ENCODE measurements at places on chromosomes 1 and 21.

- DNase-seq, result no peak
These were observed 99.8 kb upstream of the PRMT6 start for GRCh38 chr1:106956721-106957120.

DNA sequence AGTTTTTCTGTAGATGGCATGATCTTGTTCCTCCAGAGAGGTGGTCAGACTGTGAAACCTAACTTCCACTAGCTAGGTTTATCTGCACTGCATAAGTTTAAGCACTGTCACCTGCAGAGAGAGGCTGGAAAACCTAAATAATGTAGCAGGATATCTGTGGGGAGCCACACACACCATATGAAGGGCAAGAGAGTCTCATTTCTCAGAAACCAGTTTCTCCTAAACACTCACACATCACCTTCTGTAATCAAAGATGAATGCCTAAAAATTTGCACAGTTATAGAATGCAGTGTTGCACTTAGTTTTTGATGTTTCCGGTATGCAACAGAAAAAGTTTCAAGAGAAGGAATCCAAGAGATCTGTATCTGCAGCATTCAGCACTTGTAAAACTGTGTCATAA is 654.6 kb downstream of the ADGRL2 start:
- no peak for DNase-seq

DNA sequence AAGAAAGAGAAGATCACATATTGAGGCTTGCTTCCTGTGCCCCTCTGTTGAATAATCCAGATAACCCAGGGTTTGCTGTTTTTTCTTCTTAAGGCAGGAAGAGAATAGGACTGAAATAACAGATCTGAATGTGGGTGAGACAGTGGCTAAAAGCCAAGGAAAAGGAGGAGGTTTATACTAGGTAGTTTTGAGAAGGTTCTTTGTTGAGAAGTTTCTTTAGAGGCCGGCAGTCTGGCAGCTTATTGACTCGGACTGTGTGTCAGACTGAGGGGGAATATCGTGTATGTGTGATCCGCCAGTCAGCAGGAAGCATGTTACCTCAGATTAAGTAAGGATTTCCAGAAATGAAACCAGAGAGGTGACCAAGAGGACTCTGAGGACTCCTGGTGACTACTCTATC is 119.8 kb downstream of the PLA2G4A start:
- DNase-seq, result no peak

DNA sequence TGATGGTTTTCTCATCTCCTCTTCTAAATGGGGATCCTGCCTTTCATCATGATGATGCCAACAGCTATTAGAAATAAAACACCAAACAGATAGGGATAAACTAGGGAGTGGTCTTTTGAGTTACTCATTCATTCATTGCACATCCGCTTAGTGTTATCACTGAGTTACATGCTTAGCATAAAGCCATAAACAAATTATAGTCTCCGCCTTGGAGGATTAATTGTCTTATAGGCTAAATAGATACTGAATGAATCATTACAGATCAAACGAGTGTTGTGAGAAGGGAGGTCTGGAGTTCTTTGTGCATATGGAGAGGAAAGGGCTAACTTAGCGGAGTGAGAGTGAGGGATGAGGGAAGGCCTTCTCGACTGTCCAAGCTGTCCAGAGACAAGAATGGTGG is 19.8 kb upstream of the GUCA2B start:
- no peak for DNase-seq

GRCh38 chr21:29072873-29073221 is 601 bp downstream of the CCT8 start:
- DNase-seq, result no peak

- DNase-seq, result no peak
These were observed 8.4 kb downstream of the SMIM1 start for GRCh38 chr1:3780901-3781300.

DNA sequence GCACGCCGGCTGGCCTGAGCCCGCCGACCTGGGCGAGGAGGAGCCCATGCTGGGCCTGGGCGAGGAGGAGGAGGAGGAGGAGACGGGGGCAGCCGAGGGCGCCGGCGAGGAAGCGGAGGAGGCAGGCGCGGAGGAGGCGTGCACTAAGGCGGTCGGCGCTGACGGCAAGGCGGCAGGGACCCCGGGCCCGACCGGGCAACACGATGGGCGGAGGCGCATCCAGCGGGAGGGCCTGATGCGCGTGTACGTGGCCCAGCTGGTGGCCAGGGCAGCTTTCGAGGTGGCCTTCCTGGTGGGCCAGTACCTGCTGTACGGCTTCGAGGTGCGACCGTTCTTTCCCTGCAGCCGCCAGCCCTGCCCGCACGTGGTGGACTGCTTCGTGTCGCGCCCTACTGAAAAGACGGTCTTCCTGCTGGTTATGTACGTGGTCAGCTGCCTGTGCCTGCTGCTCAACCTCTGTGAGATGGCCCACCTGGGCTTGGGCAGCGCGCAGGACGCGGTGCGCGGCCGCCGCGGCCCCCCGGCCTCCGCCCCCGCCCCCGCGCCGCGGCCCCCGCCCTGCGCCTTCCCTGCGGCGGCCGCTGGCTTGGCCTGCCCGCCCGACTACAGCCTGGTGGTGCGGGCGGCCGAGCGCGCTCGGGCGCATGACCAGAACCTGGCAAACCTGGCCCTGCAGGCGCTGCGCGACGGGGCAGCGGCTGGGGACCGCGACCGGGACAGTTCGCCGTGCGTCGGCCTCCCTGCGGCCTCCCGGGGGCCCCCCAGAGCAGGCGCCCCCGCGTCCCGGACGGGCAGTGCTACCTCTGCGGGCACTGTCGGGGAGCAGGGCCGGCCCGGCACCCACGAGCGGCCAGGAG is 7.2 kb upstream of the IBA57 start:
- DNase-seq, result no peak

DNA sequence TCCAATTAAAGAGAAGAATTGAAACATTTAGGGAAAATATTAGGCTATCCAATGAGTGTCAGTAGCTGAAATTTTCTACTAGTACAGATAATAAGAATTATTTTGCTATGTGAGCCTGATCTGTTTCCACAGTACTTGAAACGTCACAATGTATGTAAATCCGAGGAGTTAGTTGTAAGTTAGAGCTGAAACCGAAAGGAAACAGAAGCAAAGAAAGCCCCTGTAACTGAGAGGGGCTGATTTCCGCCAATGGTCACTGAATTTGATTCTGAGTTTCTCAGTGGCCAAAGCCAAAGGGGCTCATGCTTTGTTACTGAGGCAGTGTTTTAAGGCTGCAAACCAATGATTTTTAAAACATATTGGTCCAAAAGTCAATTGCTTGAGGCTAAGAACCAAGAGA is 168.3 kb upstream of the DUSP10 start:
- no peak for DNase-seq

DNA sequence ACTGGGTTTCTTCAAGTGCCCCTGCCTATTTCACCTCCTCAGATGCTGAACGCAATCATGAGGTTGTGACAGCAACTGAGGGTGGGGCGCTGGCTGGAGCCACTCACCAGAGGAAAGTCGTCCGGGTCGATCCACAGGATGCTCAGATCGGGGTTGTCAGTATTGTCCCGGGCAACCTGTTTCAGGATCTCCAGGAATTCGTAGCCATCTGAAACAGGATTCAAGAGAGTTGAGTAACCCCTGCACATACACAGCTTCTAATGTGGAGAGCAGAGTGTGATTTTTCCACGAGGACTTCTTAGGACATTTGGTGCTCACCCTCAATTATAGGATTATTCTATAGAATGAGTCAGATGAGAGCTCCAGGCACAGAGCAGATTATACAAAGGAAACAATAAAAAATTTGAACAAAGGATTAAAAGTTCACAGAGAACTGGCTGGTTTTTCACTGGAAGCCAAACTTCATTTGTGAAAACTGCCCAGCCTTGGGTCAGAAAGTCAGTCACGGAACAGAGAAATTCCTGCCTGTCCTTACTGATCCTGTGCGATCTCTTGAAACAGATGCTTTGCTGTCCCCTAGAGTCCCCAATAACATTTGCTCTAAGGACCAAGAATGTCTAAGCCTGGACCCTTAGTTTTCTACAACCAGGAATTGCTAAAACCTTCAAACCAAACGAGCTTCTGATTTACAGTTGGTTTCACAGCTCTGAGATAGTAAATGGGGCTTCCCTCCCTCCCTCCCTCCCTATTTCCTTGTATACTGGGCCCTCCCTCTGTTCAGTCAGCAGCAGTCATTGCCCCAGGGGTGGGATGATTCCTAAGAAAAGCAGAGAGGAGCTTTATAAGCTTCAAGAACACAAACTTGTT is 63.2 kb downstream of the CASQ2 start:
- no peak for DNase-seq

DNA sequence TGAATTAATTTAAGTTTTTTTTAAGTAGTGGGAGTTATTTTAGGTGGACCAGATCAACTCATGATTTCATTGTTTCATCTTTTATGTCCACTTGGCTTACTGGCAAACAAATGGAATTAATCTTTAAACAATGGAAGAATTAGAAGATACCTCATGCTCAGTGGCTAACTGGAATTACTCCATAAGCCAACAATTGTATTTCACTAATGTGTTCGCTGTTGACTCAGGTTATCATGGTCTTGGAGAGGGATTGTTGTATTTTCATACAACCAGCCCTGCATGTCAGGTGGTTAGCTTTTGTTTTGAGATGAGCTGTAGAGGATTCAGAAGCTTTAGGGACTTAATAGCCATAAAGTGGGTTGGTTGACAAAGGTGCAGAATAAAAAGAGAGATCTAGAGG is 57.2 kb upstream of the HMCN1 start:
- no peak for DNase-seq

Measured in stimulated activated CD4-positive, alpha-beta T cell treated with anti-CD3 and anti-CD28 coated beads, TNF-alpha, amount 100 ng/mL, for 48 hours (primary cell).